ENCODE measurements at places on chromosomes 11 and 22.
A peak's percentile ranks its signal among the peaks of the same experiment; 100 is the strongest.

DNA sequence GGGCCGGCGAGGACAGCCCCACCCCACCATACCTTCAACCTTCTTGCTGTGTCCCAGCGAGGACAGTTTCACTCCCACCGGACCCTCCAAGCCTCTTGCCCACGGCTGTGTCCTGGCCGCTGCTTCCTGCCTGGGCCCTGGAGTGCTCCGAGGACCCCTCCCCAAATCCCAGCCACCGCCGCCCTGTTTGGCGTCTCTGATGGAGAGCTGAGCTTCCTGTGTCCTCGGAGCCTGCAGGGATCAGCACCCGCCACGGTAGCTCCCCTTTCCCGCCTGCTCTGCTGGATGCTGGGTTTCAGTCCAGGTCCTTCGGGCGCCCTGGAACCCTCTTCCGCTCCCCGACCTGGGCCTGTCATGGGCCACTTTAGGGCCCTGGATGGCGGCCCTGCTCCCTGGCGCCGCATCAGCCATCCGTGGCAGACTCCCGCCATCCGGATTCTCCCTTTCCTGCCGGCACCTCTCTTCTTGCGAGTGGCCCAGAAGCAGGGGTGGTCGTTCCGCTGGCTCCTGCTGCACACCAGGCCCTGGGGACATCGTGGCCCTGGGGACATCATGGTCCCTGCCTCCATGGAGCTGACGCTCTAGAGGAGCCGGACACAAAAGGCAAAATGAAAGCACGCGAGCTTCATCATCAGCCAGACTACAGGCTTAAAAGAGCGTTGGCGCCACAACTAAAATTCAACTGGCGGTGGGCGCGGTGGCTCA, 34.3 kb upstream of the GAL start:
- no peak for DNase-seq

- no peak for DNase-seq
Observed at GRCh38 chr11:87870086-87870485, 305.2 kb downstream of the RAB38 start.

DNA sequence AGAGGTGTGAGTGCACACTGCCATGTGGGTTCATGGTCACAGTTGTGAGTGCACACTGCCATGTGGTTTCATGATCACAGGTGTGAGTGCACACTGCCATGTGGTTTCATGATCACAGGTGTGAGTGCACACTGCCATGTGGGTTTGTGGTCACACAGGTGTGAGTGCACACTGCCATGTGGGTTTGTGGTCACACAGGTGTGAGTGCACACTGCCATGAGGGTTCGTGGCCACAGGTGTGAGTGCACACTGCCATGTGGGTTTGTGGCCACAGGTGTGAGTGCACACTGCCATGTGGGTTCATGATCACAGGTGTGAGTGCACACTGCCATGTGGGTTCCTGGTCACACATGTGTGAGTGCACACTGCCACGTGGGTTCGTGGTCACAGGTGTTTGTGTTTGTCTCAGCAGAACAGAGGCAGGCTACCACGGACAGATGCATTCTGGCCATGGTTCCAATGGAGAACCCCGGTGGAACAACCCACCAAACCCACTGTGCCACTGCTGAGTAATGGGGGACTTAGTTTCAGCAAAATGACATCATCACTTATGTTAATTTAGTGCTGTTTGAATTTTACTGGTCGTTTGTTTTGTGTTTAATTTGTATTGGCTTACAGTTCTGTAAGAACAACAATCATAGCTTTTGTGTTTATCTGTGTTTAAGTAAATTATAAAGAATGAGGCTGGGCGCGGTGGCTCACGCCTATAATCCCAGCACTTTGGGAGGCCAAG, 57.2 kb downstream of the RPS6KA4 start:
- no peak for DNase-seq

GRCh38 chr11:47477323-47477722, 28.4 kb upstream of the RAPSN start:
- DNase-seq: no peak

DNA sequence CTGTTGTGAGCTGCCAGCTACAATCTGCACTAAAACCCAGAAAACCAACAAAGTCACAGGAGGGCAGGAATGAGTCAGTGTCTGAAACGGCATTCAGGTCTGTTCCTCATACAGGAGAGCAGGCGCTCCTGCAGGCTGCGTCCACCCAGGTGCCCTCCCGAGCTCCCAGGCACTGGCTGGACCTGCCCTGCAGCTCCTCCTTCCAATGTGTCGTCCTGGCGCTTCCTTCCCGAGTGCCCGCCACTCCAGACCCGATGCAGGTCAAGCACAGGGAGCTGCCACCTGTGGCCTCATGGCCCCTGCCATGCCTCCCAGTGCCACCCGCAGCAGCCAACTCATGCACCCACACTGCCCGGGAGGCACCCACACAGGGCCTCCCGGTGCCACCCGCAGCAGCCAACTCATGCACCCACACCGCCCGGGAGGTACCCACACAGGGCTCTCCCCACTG, 12.0 kb downstream of the BRD1 start:
- DNase-seq: no peak

DNA sequence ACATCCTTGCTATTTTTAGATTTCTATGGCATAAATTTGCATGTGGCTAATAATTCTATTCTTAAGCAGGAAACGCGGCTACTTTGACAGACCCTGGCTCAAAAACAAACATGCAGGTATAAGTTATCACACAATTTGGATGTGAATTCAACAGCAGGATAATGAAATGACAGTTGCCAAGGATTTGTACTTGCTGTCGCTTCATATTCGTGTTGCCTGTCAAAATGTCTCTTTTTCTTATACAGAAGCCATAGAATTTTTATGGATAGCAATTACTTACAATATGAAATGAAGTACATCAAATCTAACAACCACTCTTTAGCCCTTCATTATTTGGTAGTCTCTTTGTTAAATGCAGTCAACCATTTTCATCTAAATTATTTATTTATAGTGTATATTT, 46.4 kb downstream of the DCDC1 start:
- no peak for DNase-seq

GRCh38 chr11:100670140-100670539, 16.9 kb upstream of the ARHGAP42 start:
- no peak for DNase-seq

- DNase-seq: peak; percentile 37
Observed at GRCh38 chr11:3836903-3837302, 3.9 kb downstream of the RHOG start.

DNA sequence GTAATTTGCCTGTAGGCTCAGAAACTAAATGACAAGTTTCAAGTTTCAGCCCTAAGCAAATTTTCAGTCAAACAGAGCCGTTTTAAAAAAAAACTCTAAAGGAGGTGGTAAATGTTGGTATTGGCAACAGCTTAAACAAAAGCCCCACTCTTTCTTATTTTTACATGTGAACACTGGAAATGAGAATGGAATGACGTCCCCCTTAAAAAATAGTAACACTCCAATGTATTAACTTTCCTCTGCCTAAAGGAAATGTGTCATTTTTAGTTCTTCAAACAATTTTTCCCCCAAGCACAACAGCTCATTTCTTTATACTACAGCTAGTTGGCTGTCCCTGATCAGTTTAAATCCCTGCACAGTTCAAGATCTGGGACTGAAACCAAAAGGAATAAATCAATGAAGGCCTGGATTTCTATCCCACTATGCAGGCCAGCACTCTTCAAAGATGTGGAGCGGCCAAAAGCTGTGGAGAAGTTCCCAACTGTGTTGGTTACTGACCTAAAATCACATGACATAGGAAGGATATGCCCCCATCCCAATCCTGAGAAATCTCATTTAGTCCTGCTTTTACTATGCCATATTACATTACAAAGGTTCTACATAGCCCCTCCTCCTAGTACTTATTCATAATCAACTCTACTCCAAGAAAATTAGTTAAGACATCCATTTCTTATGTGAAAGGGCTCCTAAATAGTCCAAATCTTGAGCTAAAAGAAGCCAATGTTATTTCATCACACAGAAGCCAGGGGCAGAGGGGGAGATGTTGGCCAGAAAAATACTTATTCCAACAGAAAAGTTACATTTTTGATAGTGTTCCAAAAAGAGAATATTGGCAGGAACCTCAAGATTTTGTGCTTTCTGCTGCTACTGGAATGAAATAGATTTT, 95.9 kb downstream of the CADM1 start:
- DNase-seq: no peak

DNA sequence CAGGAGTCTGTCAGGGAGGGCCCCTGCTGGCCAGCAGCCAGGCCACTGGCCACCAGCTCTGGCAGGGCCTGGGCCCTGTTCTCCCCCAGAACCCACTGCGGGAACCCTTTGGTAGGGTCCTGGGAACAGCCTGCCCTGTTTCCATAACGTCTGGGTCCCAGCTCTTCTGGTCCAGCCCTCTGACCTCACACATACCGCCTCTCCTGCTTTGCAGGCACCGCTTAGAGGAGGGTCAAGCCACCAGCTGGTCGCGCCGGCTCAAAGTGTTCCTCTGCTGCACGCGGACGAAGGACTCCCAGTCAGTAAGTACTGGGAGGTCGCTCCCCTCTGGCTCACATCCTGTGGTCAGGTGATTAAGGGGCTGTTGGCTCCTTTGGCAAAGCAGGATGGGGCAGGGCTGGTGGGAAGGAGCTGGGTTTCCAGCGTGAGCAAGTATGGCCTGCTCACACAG, 26.6 kb upstream of the MYRF start:
- DNase-seq: no peak

- peak; percentile 26 for DNase-seq
Observed at GRCh38 chr11:77819921-77820564, 479 bp downstream of the RSF1 start.

- DNase-seq: no peak
Observed at GRCh38 chr22:26643418-26644100, 13.8 kb upstream of the MIAT start.

- no peak for DNase-seq
Observed at GRCh38 chr11:5557751-5558150, 9.4 kb upstream of the OR52H1 start.

- DNase-seq: no peak
Observed at GRCh38 chr22:21624880-21625791, 4.7 kb downstream of the YDJC start.

- DNase-seq: no peak
Observed at GRCh38 chr11:119474682-119475596, 52.0 kb upstream of the THY1 start.

- no peak for DNase-seq
Observed at GRCh38 chr11:101096036-101096704, 33.4 kb downstream of the PGR start.

- no peak for DNase-seq
Observed at GRCh38 chr22:41198027-41198580, 7.0 kb upstream of the L3MBTL2 start.

GRCh38 chr11:112770487-112770886, 190.7 kb upstream of the NCAM1 start:
- DNase-seq: no peak

GRCh38 chr11:101436511-101437142, 147.2 kb downstream of the TRPC6 start:
- no peak for DNase-seq

DNA sequence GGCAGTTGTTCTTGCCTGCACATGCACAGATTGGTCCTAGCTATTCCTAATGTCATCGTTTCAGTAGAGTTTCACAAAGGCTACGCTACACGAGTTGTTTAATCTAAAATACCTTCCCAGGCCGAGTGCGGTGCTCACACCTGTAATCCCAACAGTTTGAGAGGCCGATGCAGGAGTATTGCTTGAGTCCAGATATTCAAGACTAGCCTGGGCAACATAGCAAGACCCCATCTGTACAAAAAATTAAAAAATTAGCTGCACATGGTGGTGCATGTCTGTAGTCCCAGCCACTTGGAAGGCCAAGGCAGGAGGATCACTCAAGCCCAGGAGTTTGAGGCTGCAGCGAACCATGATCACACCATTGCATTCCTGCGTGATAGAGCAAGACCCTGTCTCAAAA, 56.2 kb downstream of the TNRC6B start:
- DNase-seq: no peak

GRCh38 chr11:119107538-119108145, 498 bp downstream of the C2CD2L start:
- no peak for DNase-seq

- no peak for DNase-seq
Observed at GRCh38 chr11:11142430-11142829, 210.6 kb downstream of the CSNK2A3 start.

DNA sequence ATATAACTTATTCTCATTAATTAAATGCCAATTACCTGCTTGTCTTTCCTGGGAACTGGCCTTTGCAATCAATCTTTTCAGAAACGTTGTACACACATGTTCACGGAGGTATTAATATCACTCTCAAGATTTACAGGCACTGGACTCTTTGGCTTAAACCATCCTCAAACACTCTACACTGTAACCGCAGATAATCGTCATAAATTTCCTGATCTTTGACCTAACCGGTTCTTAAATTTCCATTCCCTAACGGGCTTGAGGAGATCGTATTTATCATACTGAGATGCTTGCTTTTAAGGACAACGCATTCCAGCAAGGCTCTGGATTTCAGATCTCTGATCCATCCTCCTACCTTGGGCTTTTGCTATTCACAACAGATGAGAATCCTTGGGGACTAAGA, 72.8 kb downstream of the ARL14EP start:
- DNase-seq: no peak

DNA sequence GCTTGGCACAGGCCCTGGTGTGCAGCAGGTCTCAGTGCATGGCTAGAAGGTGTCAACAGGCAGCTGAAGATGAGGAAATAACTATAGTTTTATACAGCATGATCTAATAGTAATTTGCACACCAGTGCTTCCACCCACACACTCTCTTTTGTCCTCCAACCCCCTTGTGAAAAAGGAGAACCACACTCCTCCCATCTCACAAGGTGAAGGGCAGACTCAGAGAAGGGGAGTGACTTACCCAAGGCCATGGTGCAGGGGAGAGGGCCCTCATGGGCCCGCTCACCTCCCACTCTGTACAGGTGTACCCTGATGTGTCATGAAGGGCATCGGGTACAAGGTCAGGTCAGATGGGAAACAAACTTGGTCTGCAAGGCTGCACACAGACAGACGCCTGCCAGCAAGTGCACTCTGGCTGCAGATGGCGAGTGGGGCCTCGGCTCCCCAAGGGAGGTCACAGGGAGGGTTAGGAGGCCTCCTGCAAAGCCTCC, 53.4 kb downstream of the DGCR2 start:
- DNase-seq: no peak

All from T-helper 17 cell (primary cell).